Cortex of kidney (tissue), 1 donor: ENCODE measurements at places on chromosomes 4 and X.

GRCh38 chrX:45667666-45668065 lies 467.0 kb upstream of the DIPK2B start:
- DNase-seq: no peak

- DNase-seq: no peak
Observed at GRCh38 chr4:149796381-149796780, 19.3 kb downstream of the IQCM start.

DNA sequence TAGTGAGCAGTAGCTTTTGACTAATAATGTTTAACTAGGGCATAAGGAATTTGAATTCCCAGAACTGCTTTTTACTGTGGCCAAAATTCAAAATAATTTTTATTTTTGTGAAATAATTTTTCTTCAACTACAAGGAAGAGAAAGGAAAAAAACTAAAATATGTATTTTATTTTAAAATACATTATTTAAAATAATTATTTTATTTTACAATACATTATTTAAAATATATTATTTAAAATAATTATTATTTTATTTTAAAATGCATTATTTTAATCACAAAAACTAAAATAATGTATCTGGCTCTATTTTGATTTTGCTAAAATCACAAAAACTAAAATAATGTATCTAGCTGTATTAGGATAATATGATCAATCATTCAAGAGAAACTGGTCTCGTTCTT lies 210.4 kb downstream of the RELL1 start:
- no peak for DNase-seq

DNA sequence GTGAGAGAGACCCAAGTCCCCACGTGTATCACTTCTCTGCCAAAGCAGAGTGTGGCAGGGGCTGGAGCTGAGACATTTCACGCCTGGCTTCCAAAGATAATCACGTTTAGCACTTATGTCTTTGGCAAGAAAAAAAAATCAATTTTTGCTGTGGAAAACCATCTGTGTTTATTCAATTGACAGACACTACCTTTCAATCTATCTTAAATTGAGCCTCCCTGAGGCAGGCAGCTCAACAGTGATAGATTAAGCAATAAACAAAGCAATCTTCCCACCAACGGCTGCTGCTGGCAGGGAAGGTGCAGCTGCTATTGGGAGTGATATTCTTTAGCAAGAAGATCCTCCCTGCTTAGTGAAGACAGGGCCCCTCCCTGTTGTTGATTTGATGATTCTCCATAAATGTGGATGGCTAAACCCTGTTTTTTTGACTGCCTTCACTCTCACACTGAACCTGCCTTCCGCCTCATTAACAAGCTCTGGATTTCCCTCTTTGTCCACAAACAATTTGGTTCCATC lies 11.6 kb upstream of the MAGEB17 start:
- no peak for DNase-seq

DNA sequence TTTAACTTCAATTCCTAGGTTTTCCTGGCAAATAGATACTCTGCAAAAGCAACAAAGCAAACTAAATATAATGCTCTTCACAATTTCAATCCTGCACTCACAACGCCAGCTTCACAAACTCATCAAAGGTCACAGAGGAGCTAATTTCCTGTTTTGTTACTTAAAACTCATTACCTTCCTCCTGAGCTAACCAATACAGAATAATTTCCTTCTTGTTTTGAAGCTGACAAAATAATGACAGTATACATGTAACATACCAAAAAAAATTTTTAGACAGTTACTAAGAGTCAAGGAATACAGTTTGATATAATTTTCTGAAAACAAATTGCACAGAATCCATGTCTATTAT lies 17.9 kb downstream of the CNOT6L start:
- no peak for DNase-seq

DNA sequence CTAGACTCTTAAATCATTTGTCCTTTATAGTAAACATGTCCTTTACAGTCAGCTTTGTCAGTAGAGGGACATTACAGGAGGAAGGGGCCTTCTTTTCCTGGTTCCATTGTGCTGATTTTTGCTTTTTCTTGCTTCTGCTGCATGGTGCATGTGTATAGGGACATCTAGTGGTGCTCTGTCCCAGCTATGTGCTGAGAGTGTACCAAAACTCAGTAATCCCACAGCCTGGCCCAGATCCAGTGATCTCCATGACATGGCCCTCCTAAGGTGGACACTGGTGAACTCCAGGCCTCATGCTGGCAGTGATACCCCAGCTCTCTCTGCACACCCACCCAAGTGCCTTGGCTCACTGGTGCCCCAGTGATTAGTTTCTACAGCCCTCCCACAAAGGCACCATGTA lies 45.2 kb downstream of the MAGEB17 start:
- DNase-seq: no peak

GRCh38 chr4:22363036-22363435 lies 152.8 kb downstream of the ADGRA3 start:
- no peak for DNase-seq

- no peak for DNase-seq
Observed at GRCh38 chrX:100975212-100975611, 5.7 kb downstream of the ARL13A start.
